Fibroblast of skin of right biceps (primary cell): ENCODE measurements at places on chromosomes 7 and 10.

DNA sequence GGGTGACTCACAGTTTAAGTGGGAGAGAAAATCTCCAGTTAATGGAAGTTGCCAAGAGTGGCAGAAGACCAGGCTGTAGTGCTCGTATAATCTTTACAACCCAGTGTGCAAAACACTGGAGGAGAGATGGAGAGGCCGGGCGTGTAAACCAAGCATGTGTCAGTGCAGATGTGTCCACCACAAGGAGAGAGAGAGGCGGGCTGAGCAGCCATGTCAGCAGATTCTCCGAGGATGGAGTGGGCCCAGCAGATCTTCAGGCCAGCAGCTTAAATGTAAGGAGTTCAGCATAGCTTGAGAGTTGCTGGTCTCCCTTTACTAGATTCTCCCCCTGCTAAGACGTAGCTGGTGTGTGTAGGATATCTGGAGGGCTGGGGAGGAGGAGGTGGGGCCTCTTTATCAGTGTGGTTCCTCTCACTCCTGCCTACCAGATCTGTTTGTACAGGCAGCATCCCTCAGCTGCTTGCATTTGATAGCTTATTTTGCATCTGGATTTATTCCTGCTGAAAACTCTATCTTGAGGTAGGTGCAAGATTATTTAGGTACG, 13.7 kb downstream of the BPGM start:
- DNase-seq, result peak; percentile 32

- no peak for DNase-seq
These were observed 117.6 kb upstream of the DNAJB12 start for GRCh38 chr10:72472306-72472705.

DNA sequence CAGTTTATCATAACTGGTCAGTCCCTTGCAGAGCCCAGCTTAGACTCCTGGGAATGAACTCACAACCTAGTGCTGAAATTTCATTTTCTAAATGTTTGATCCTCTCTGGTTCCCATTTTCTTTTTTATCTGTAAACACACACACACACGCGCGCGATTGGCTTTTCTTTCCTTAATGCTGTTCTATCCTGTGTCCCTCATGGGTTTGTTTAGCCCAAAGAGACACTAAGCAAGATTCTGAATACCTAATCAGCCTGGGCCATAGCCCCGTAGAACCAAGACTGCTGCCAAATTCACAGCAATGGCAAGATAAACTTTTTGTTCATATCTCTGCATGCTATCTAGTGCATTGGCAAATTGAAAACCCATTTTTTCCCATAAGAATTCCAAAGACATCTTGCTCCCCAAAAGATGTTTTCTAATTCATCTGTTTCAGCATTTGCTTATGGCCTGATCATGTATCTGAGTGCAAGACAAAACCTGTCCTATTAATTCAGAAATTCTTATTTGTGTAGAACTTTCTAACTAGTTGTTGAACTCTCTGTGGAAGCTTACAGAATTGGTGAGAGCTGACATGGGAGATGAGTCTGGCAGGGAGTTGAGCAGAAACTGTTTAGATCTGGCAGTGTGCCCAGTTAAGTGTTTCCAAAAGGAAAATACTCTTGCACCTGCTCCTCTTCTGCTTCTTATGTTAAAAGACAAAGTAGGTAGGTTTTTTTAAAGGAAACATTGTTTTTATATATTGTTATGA, 1.8 kb upstream of the IFIT1 start:
- DNase-seq, result no peak

GRCh38 chr7:50304129-50304910, at the start of gene IKZF1:
IKZF1 (plus strand) TSS chr7:50304716; CDS start chr7:50319062, 14,346 bp downstream.
- no peak for DNase-seq

- DNase-seq, result no peak
These were observed 56.0 kb upstream of the COMTD1 start for GRCh38 chr10:75291805-75292204.

DNA sequence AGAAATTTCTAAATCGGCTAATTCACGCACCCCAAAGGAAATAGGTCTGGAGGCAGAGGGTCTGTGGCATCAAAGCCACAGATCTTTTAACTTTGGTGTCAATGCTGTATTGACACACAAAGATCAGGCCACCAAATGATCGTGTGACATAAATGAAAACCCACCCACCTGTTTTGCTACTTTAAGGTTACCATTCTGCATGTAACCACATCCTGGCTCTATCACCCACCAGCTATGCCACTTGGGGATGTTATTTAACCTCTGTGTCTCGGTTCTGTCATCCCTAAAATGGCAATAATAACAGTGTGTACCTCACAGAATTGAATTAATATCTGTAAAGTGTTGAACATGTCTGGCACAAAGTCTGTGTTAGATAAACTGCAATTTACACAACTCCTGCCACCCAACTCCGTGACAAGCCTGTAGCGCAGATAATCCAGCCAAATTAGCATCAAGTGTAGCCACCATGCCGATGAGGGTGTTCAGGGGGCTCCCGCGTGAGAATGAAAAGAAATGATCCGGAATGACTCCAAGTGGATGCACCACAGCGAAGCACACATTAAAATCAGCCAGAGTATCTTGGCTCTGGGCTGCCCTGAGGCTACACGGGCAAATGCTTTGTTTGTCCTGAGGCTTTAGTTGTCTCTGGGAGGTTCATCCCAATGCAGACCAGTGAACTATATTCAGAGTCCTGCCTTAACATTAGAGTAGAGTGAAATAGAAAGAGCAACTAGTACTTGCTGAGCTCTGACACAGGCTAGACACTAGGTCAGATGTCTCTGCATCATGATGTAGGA, 158.4 kb upstream of the NEBL start:
- DNase-seq, result no peak

DNA sequence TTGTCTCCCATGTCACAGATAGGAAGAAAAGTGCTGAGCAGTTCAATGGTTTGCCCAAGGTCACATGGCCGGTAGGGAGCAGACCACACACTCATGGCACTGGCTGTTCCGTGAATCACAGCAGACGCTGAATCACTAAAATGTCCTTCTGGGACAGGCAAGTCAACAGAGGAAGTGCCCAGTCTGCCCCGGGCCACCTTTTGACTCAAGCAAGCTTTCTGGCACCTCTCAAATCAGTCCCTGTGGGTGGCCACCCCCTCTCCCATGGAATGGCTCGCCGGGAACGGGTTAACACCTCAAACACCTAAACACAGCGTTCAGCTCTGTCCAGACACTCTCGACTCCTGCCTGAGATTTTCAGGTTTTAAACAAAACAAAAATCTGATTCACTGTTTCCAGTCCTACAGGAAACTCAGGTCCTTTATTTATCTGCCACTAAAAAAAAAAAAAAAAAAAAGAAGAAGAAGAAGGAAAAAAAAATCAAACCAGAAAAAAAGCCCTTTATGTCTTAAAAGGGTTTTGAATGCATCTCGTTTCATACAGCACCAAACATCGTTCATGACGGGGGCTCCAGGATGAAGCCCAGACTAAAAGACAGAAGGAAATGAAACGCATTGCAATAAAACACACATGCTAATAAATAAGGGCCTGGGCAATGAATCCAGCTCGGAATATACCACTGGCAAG, 15.5 kb downstream of the CARD11 start:
- DNase-seq, result peak; percentile 12

DNA sequence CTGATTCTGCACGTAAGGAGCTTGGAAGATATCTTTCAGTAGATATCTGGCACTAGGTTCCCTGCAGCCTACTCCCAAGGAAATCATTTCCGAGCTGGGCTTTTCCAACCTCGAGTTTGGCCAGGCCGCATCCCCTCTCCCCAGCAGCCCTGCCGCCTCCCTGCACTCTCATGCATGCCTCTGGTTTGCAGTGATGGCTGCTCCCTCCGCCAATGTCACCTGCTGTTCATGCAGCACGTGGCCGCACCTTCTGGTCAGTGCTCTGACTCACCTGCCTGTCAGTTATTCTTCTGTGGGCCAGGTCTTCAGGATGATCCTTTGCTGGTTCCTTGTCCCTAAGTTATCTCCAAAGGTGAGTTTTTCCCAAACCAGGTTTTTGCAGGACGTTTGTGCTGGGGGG, 50.6 kb upstream of the RASGEF1A start:
- no peak for DNase-seq

GRCh38 chr7:106344861-106345260, 60.1 kb upstream of the NAMPT start:
- DNase-seq, result no peak

GRCh38 chr7:78172267-78172757, 373.7 kb downstream of the PHTF2 start:
- DNase-seq, result no peak

DNA sequence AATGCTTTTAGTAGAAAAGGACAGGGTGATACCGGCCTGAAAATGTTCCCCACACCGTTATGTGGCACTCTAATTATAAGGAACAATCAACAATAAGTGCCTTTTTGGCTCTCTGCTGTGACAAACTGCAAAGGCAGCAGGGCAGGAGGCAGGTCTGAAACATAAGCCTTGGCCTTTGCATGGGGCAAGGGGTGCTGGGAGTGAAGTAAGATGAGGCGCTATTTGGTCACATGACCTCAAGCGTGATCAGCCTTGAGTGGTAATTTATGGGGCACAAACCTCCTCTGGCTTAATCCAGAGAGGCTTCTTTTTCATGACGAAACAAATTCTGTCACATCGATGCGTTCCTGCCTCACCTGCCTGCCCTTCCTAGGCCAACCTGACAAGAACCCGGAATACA, 202.7 kb downstream of the TAX1BP1 start:
- DNase-seq, result no peak

DNA sequence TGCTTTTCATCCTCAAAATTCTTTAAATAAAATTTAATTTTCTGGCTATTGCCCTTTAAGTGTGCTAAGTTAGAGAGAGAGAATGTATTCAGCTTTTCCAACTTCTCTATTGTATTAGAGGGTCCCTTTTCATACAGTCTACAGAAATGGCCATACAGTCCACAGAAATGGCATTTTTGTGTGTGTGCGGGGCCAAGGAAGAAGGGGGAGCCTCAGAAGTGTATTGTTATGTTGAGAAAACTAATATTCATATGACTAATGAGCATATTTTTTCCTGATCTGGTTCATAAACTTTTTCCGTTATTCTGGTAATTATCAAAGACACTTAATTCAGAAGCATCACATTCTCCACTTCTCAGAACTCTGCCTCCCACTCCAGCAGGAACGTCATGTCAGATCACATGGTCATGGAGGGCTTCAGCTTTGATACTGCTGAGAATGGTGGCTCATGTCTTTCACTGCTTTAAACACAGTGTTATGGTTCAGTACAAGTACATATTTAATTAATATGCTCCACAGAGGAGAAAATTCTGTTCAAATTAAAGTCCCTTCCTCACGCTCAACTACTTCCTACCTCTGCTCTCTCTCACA, 37.1 kb downstream of the ELMO1 start:
- no peak for DNase-seq

- peak; percentile 79 for DNase-seq
These were observed 114.7 kb downstream of the ETV1 start for GRCh38 chr7:13874783-13875182.

- no peak for DNase-seq
These were observed 266.5 kb upstream of the NPY start for GRCh38 chr7:24017519-24017918.

- DNase-seq, result no peak
These were observed 10.0 kb downstream of the WNT2 start for GRCh38 chr7:117312593-117313580.

DNA sequence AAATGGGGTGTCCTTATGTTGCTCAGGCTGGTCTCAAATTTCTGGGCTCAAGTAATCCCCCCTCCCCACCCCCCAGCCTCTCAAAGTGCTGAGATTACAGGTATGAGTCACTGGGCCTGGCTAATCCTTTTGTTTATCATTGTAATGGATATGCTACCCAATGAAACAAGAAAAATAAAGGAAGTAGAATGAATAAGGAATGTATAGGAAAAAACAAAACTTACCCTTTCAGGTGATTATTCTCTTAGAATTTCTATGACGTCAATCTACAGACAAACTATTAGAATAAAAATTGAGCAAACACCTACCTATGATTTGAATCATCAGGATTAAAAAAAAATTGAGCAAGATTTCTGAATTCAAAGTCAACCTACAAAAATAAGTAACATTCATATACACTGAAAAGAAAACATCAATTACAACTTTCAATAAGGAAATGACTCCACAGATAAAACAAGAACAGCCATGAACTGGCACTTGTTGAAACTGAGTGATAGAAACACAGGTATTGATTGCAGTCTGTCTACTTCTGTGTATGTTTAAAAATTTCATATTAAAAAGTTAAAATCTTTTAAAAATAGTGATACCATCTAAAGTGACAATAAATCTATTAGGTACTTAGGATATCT, 12.2 kb downstream of the ADAM12 start:
- peak; percentile 42 for DNase-seq
